ENCODE measurements at places on chromosomes 3 and 15. TPM values are rescaled to one million over a fixed set of nuclear protein-coding genes. Genes with fewer than 3 reads are reported as not detected.

RNF123 gene
- 45.0 TPM for total RNA-seq

GREM1 gene
- 2.2 TPM for total RNA-seq

GRCh38 chr15:90062462-90062932 is 39.8 kb downstream of the IDH2 start:
- no peaks in the 10 kb centered on the region for H3K27me3 ChIP-seq
- H3K36me3 ChIP-seq, result no peaks in the 10 kb centered on the region
- peak overlapping the region; percentile 96 for H3K27ac ChIP-seq
- H3K4me1 ChIP-seq, result peaks cover 96% of the 10 kb centered on the region

GRCh38 chr3:14513566-14514322 is 26.4 kb downstream of the GRIP2 start:
- H3K27me3 ChIP-seq, result no peaks in the 10 kb centered on the region
- no peak overlapping the region for H3K27ac ChIP-seq
- H3K4me3 ChIP-seq, result no peak overlapping the region
- DNase-seq, result no peak
- H3K4me1 ChIP-seq, result no peaks in the 10 kb centered on the region

- H3K36me3 ChIP-seq, result no peaks in the 10 kb centered on the region
- H3K27me3 ChIP-seq, result no peaks in the 10 kb centered on the region
- H3K4me1 ChIP-seq, result no peaks in the 10 kb centered on the region
- no peak for DNase-seq
These were observed 51.8 kb upstream of the SETMAR start for GRCh38 chr3:4251412-4251811.

- no peak for DNase-seq
- no peaks in the 10 kb centered on the region for H3K4me1 ChIP-seq
- no peaks in the 10 kb centered on the region for H3K27me3 ChIP-seq
- no peak overlapping the region for H3K4me3 ChIP-seq
- no peak overlapping the region for H3K27ac ChIP-seq
These were observed 14.7 kb downstream of the PAK2 start for GRCh38 chr3:196754091-196754981.
